ENCODE measurements at places on chromosomes 6 and 20.

DNA sequence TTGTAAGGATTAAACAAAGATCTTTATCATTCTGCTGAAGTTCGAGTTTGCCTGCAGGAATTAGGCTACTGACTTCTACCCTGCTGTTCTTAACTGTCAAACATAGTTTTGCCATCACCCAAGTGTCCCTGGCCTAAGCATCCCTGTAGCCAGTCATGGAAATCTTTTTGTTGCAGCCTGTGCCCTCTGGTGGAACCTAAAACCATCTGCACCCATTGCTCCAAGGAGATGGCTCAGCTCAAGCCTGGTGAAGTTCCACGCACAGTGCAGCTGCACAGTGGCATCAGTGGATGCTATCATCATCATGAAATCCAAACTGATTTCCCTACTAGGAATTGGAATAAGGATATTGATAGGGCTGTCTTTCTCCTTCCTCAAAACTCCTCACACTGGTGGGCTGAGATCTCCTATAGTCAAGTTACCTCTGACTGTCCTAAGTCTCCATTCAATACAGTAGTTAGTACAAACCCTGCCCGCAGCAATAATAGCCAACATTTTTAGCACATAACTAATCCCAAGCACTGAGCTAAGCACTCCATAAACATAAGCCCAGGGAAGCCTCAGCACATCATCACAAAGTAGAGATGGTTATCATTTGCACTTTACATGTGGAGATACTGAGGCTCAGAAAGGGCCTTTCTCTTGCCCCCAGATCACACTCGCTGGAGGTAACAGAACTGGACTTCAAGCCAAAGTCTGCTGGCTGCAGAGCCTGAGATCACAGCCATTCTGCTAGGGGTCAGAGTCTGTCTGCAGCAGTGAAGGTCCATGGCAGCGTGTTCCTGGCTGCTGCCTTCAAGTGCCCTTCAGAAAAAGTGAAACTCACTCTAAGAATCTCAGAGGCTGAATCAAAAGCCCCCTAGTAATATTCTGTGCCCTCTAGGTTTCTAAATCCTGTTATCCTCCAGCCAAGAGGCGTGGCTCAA lies 77.2 kb upstream of the MC3R start:
- DNase-seq = no peak

DNA sequence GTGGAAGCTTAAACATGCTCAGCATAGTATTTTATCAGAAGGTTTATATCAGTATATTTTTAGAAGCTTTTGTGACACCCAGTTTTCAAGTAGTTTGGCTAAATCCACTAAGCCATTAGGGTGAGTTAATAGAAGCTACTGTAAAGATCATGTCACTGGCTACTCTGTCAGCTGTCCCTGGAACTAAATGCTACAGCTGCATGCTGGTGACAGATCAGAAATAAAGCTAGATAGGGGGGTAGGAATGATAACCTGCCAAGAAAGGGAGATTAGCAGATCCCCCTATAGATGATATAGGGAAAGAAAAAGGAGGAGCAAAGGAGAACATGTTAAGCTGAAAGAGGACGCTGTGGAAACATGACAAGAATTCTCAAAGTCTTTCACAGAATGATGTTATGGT lies 363.2 kb downstream of the QKI start:
- no peak for DNase-seq

DNA sequence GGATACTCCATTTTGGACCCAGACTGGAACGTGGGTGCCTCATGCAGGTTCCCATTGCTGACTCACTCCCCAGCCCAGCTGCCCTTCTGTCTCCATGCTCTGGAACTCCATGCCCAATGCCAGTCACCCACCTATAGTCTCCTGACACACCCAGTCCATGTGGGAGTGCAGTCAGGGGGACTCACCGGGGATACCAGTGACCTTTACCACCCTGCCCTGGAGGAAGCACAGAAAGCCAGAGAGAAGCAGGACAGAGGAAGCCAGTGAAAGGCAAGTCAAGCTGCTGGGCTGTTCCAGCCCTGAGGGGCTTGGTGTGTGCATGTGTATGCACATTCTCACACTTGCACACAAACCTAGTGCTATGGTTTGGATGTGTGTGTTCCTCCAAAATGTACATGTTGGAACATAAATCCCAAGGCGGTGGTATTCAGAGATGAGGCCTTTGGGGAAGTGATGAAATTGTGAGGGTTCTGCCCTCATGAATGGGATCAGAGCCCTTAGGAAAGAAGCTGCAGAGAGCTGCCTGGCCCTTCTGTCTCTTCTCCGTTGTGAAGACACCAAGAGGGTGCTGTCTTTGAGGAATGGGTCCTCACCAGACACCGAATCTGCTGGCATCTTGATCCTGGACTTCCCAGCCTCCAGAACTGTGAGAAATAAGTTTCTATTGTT lies 121.4 kb upstream of the MAFB start:
- no peak for DNase-seq

DNA sequence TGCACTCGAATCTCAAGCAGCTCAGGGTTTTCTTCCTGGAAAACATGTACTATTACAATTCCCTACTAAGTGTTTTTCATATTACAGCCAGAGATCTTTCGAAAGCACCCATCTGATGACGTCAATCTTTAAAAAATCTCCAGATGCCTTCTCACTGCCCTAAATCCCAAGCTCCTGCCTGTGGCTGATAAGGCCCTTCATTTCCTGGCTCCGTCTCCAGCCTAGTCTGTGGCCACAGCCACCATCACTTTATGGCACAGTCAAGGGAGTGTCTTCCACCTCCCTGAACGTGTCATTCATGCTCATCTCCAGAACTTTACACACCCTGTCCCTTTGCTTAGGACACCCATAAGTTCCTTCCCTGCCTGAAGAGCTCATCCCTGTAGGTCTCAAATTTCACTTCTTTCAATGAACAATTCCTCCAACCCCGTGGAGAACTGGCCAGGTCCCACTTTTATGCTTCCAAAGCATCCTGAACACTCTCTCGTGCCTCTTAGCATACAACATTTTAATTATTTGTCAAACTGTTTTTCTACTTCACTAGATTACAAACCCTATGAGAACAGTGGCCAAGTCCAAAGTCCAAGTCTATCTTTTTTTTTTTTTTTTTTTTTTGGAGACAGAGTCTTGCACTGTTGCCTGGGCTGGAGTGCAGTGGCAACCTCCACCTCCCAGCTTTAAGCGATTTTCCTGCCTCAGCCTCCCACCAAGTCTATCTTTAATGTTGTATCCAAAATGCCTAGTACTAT lies 106.1 kb upstream of the AGPAT4 start:
- no peak for DNase-seq

GRCh38 chr20:44681796-44682566 lies 30.5 kb upstream of the ADA start:
- DNase-seq = no peak

DNA sequence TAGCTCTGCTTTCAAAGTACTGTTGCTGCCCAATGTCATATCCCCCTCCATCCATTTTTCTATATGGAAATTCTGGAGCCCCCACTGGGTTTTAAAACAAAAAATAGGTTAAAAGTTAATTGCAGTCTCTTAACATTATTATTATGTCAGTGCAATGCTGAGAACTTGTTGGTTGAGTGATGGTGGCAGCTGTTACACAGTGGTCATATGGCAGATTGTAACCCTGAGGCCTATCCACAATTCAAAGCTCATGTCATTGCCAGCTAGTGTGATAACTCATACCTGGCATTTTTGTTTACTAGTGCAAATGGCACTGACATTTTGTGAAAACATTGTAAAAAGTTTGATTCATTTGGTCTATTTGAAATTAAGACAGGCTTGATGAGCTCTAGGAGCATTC lies 305.7 kb upstream of the FLRT3 start:
- no peak for DNase-seq

DNA sequence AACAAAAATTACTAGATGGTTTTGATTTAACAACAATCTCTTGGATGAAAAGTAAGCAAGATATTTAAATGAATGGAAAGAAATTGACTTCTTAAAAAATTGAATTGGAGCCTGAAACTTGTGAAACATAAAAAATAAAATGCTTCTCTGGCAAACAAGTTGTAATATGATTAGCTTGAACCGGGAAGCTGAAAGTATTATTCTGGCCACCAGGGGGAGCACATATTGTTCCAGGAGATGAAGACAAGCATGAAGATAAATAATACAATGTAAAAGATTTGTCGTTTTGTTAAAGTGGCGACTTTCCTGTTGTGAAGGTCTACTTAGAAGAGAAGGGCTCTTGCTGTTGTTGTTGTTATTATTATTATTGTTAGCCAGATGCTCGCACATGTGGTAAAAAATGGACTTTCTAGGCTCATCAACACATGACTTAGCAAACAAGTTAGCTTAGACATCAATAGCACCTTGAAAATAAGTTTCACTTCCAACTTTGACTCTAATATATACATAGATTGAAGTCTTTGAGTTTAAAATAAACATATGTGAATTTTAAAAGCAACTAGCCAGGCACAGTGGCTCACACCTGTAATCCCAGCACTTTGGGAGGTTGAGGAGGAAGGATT lies 14.2 kb downstream of the PAX1 start:
- no peak for DNase-seq

GRCh38 chr6:11214084-11214833 lies 18.2 kb downstream of the NEDD9 start:
- no peak for DNase-seq

DNA sequence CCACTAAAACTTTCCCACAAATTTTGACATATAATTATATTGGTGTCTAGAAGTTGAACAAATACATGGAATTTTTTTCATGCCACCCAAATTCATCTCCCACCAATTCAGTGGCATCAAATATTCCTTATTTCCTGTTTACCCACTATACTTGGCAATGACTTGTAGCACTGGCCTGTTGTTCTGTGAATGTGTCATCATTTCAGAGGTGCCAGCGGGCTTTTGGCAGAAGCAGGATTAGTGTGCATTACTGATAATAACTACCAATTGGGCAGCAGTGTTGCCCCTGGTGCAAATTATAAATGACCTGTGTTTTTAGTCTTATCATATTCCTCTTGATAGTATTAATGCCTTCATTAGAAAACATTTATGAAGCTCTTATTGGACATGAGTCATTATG lies 121.3 kb downstream of the TFAP2B start:
- DNase-seq = no peak

- DNase-seq = no peak
These were observed 24.3 kb downstream of the NTSR1 start for GRCh38 chr20:62732842-62733525.

GRCh38 chr20:25529295-25529951 lies 55.9 kb downstream of the NINL start:
- DNase-seq = no peak

GRCh38 chr6:105791179-105791578 lies 295.0 kb upstream of the PRDM1 start:
- DNase-seq = no peak

All from activated CD4-positive, alpha-beta T cell treated with anti-CD3 and anti-CD28 coated beads, Interleukin-2, amount 50 U/mL, for 24 hours (primary cell).